ENCODE measurements at places on chromosomes 12 and 14.

DNA sequence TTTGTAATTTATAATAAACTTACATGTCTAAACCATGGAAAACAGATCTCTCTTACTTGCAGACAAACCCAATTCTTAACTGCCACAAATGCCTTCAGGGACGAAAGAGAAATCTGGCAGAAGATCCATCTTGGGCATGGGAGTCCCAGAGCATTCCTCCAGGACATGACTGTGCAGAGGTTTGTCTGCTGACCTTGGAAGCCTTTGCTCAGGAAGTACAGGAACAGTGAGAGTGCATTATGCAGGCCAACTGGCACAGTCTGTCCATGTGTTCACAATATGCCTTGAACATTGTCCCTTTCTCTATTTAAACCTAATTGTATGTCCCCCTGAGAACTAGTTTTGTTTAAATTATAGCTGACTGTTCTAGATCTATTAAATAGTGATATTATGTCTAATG, 467.1 kb downstream of the ATP23 start:
- no peak for DNase-seq

- no peak for DNase-seq
Measured at GRCh38 chr12:63419154-63419553, 249.1 kb downstream of the DPY19L2 start.

DNA sequence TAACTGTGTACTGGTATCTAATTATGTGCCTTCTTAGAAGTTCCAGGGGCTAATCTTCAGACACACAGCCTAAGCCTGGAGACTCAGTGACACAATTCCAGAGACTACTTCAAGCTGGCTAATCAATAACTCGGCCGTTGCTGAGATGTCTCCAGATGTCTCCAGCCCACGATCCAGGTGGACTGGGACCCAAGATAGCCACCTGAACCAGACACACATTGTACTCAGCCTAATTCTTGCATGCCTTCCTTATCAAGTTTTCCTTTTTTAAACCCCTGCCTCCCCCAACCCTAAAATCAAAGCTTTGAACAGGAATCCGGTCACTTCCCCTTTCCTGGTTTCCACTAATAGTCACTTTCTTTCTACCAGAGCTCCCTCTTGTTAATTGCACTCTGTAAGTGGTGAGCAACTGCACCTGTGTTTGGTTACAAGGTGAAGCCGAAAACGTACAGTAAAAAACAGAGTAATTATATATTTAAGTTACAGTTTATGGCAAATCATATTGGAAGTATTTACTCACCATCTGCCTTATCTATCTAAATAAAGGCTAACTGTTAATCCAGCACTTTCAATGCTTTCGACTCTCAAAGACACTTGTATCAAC, 39.8 kb upstream of the PTGDR start:
- DNase-seq, result no peak

DNA sequence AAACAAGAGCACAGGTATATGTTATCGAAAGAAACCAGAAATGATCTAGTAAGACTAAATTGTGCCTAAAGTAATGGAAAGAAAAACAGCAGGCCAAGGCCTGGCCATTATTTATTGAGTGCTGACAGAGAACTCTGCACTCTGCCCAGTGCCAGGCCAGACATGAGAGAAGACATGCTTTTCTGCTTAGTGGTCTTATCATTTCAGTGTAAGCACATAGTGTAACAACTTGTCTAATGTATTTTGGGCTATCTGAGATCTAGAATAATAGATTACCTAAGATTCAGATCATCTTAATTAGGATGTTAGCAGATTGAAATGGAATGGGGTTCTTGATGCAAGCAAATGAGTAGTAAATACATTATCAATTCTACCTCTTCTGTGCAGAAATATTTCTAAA, 278.3 kb downstream of the AKAP6 start:
- DNase-seq, result no peak

DNA sequence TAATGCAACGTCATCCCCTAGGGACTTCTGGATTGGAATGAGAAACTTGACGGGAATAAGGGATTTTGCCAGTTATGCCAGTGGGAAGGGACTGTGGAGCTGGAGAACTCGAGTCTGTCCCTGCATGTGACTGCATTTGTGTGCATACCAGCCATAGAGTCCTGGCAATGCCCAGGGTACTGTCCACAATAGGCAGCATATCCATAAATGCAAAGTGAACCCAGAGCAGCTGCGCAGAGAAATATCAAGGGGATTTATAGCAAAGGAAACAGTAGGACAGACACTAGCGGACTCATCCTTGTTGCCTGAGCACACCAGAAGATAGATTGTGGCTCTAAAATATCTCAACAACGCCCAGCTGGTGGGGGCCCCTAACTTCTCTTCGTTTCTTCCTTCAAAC, 247.1 kb upstream of the SRRM4 start:
- no peak for DNase-seq

GRCh38 chr12:124126950-124127655, 154.1 kb downstream of the ZNF664 start:
- DNase-seq, result peak; percentile 45

GRCh38 chr12:108712925-108713203, 18.5 kb downstream of the CORO1C start:
- no peak for DNase-seq

DNA sequence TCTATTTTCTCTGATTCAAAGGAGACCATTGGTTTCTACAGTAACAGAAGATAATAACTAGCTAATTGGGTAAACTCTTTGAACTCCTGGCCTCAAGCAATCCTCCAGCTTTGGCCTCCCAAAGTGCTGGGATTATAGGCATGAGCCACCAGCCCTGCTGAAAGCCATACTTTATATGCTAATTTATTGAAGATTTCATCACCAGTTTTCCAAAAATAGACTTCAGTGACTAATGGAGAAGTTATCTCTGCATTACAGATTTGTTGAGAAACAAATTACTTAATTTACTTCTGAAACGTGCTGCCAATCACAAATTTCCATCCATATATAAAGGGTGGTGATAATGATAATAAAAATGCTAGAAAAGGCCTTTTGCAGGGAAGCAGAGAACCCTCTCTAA, 1758.1 kb upstream of the SEL1L start:
- no peak for DNase-seq

DNA sequence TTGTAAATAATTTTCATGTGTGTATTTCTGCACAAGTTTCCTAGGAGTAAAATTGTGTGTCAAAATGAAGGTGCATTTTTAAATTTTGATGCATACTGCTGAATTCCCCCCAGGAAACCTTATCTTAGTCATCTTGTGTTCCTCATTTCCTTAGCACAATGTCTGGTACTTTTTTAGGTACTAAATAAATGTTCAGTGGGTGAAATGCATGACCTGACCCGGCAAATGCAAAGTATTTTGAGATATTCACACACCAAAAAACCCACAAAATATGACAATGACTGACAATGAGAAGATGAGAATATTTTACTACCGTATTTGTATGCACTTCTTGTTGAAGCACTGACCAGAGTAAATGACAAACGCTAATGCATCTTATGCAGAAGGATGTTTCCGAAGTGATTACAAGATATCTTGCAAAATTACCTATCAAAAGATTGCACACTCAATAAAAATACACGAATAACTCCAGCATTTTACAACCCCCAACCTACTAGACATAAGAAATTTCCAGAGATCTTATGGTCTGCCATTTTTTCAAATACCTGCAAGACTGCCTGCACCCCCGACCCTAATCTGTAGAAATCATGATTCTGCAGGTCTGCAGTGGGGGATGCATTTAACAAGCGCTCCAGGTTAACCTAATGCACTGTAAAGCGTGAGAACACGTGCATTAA, 895 bp upstream of the PRKAB1 start:
- peak; percentile 82 for DNase-seq

- DNase-seq, result no peak
Measured at GRCh38 chr12:124548854-124549378, 18.5 kb downstream of the NCOR2 start.

DNA sequence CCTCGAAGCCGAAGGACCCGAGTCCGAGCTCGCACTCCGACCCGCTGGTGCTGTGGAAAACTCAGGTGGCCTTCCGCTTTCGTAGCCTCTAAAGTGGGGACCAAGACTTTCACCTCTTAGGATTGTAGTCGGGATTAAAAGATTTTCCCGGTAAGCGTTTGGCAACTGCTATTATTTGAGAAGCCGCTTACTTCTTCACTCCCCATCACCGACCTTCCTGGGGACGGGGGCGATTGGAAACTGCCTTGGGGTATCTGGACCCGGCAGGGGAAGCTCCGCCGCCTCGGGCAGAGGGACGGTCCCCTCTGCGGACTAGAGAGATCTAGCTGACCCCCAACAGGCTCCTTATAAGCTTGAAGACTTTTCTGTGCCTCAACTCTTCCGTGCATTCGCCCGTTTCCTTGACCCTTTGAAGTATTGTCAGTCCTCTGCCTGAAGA, 659 bp downstream of the TRAFD1 start:
- peak; percentile 16 for DNase-seq

DNA sequence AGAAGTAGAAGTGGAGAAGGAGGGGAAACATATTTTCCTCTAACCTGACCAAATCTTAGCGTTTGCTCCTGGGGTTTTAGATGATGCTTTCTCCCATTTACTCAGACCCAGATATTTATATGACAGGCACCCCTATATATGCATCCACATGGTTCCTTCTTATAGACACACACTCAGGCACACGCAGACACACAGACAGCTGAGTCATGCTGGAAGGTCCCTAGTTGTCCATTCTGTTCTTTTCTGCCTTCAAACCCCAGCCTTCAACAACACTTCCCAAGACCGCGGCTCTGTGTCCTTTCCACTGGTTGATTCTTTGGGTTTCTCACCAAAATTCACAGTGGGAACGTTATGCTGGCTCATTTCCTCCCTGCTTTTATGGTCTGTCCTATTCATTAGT, 52.1 kb downstream of the HSPB8 start:
- DNase-seq, result no peak

- peak; percentile 73 for DNase-seq
Measured at GRCh38 chr14:21014761-21015190, 10.1 kb downstream of the NDRG2 start.

DNA sequence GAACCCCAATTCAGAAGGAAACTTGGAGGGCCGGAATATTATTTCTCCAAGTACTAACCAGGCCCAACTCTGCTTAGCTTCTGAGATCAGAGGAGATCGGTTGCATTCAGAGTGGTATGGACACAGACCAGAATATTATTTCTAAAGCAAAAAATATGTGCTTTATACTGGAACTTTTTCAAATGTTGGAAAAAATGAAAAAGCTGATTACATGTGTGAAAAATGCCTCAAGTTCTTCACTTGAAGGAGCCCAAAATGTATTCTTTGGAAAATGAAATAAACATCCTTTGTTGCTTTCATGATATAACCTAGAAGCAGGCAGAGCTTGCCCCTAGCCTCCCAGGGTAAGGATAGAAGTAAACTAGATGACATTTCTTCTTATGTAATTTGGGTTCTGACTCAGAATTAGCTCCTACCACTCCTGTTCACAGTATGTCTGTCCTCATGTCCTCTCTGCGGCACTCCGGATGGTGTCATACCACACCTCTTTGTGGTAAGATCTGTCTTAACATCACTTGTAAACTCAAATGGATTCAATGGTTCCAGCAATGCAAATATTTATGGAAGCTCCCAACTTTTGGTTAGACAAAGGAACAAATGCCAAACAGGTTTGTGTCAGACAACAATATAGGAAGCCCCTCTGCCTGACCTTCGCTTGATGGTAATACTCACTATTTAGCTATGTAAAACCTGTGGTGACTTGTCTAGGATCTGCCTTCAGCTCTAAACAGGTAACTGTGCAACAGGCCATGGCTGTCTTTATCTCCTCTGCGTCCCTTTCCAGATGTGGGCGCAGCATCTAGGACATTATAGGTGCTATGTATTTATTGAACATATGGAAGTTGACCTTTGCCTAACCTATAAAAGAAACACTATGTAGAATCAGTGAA, 178.5 kb downstream of the SSPN start:
- DNase-seq, result no peak
